Left hindlimb (tissue), 1 donor: ENCODE measurements at places on chromosomes 4 and X.

GRCh38 chr4:137676357-137676998, 144.2 kb upstream of the PCDH18 start:
- no peak for DNase-seq

DNA sequence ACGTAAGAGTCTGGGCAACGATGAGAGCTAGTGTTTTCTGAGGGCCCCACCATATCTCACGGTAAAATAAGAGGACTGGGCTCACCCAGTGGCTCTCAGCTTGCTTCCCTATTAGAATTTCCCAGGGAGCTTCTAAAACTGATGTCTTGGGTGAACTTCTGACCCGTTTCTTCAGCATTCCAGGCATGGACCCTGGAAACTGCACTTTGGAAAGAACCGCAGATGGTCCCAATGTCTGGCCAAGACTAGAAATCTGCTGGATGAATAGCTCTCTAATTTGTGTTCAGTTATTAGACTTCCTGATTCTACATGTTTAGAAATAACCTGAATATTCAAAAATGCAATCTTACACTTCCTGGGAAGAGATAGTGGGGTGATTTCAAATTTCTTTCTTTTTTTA, 127.8 kb downstream of the ANOS1 start:
- no peak for DNase-seq

DNA sequence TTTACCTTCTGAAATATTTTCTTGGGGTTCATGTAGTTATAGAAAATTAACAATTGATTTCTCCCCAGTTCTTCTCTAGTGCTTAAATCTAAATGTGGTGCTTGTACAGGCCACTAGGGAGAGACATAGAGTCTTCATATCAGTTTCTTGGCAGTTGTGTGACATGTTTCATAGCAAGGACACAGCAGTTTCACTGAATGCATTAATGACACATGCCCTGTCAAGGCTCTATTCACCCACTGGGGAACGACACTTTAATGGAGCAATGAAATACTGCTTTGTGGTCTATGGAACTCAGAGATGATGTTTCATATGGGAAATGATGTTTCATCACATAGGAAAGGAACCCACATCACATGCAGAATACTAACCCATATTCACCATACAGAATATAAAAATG, 2.8 kb downstream of the VEGFC start:
- DNase-seq, result no peak

GRCh38 chrX:118975831-118976598, 1.6 kb downstream of the LONRF3 start:
- DNase-seq, result peak; percentile 32

DNA sequence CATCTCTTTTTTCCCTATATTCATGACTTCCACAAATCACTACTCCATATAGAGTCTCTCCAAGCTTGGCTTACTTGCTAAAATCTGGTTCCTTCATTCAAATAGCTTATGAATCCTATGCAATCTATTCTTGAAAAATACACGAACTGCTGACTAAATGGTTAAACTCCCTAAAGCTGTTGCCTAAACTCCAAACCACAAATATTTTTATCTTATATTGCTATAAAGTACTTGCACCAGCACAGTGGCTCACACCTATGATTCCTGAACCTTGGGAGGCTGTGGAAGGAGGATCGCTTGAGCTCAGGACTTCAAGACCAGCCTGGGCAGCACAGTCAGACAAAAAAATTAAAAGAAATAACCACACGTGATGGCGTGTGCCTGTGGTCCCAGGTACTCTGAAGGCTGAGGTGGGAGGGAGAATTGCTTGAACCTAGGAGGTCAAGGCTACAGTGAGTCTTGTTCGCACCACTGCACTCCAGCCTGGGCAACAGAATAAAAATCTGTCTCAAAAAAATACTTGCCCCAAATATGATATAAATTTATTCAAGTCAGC, 2.2 kb downstream of the FBXO8 start:
- DNase-seq, result no peak

- DNase-seq, result peak; percentile 84
Measured at GRCh38 chr4:110196206-110196870, 2.1 kb downstream of the ELOVL6 start.

DNA sequence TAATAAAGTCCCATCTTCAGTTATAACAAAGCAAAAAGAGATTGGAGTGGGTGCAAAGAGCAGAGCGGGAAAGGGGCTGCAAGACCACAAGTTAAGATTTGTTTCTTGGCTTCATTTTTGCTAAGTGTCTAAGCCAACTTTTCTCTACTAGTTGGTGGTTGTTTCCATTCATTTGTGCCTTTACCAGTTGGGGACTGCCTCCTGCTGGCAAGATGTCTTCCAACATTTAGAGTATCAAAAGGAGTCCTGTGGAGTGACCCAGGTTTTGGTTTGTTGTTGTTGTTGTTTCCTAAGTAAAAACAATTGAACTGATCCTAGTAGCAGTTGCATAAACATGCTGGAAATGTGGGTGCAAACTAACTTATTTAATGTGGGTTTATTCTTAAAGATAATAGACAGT, 121.1 kb downstream of the SPATA18 start:
- no peak for DNase-seq

GRCh38 chr4:20203508-20203907, 48.2 kb upstream of the SLIT2 start:
- no peak for DNase-seq

DNA sequence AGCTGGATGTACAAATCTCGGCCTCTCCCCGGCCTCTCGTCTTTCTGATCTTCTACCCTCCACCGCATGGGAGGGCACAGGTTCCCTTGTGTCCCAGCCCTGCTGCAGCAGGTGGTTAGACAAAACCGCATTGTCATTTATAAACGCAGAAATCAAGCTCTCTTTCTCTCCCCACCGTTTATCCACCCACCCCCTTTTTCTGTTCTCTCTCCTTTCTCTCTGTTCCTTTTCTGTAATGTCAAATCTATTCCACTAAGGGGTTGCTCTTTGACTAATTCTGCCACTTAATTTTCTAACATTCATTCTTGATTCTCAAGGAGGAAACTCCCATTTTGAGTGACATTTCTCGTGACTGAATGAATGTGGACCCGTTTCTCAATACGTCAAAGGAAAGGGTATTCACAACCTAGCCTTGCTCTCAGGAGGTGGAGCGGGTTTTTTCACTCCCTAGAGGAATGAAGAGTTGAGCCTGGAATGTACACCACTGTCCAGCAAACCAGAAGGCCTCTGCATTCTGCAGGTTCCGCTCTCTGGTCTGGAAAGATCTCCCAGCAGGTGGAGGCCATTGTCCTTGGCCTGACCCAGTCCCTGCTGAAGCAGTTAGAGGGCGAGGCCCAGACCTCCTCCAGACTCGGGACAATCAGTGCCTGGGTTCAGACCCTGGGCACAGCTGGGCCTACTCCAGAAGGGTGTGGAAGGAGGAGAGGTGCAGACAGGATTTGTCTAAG, 70.9 kb upstream of the ENPP6 start:
- DNase-seq, result no peak

DNA sequence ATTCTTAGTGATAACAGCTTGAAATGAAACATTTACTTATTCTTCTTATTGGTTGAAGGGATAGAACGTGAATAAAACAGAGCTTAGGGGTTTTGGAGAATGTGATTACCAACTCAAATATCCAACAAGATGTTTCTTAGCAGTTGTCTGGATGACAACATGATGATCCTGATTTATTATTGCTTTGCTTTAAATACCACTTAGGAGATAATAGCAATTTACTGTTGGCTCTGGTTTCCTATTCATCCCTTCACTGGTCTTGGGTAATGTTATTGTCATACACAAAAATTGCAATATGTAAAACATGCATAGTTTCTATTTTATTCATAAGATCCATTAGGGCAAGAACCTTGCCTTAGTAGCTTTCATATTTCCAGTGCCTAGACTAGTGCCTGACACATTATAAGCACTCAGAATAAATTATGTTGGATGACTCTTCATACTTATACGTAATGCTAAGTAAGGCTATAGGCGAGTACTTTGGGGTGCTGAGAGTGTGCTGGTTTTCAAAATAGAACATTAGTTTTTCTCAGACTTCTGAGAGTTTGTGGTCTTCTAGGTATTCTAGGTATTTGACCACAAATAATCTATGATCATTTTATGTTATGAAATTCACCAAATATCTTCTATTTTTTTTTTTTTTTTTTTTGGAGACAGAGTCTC, 58.6 kb upstream of the PGRMC2 start:
- DNase-seq, result no peak

DNA sequence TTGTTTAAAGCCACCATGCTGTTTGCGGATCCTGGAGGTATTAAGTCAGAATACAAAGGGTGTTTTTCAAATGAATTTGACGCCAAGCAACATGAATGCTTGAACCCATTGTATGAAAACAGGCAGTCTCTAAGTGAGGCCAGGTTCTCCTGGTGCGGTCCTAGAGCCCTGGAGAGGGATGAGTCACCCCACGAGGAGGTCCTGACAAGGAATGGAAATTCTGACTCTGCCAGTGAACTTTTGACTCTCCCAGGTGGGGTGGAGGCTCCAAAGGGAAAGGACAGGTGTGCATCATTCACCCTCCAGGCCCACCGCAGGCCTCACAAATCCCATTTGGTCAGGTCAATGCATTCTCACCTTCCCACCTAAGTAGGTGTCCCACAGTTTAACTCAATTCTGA, 1.5 kb downstream of the TRIM2 start:
- DNase-seq, result no peak

DNA sequence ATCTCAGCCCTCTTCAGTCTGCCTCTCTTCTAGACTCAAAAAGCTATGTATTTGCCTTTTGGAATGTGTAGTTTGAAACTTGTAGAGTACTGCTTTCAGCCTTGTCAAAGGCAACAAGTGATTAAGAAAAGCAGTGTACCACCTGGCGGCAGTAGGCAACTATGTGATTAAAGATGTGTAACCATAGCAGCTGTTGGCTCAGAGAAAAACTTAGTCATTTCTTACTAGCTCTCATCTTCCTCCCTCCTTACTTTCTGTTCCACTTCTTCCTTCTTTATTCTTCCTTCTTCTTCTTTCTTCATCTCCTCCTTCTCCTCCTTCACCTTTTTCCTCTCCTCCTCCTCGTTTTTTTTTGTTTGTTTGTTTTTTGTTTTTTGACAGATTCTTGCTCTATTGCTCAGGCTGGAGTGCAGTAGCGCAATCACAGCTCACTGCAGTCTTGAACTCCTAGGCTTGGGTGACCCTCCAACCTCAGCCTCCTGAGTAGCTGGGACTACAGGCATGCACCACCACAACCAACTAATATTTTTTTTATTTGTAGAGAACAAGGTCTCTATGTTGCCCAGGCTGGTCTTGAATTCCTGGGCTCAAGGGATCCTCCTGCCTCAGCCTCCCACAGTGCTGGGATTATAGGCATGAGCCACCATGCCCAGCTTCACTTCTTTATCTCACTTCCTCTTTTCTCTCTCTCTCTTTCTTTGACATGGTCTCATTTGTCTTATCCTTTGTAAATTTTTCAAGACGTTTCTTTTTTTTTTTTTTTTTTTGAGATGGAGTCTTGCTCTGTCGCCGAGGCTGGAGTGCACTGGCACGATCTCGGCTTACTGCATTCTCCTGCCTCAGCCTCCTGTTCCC, 32.6 kb downstream of the ABHD18 start:
- DNase-seq, result no peak

DNA sequence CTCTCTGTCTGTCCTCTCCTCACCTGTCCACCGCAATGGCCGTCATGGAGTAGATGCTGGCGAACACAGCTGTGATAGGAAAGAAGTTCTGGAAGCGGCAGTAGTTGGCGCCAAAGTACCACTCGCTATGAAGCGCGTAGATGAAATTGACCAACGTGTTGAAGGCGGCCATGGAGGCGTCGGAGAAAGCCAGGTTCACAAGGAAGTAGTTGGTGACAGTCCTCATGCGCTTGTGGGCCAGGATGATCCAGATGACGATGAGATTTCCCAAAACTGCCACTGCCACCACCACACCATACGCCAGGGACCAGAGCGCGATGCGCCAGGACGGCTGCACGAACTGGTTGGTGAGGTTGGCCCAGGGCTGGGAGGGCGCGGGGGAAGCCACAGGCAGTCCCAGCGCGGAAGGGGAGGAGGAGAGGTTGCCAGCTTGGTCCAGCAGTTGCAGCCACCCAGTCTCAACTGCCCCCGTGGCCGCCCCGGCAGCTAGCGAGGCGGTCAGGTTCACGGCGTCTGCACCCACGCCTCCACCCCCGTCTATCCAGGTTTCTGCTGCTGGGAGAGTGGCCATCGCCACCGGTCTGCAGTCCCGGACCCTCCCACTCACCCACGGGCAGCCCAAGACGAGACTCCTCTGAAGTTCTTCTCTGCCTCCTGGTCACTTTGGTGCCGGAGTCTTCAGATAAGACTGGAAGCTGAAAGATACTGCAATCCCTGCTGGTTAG, 518 bp downstream of the TACR3 start:
- peak; percentile 40 for DNase-seq

GRCh38 chr4:163200727-163201349, 34.1 kb upstream of the NAF1 start:
- no peak for DNase-seq

- DNase-seq, result no peak
Measured at GRCh38 chr4:176784816-176785215, 7.9 kb downstream of the VEGFC start.

DNA sequence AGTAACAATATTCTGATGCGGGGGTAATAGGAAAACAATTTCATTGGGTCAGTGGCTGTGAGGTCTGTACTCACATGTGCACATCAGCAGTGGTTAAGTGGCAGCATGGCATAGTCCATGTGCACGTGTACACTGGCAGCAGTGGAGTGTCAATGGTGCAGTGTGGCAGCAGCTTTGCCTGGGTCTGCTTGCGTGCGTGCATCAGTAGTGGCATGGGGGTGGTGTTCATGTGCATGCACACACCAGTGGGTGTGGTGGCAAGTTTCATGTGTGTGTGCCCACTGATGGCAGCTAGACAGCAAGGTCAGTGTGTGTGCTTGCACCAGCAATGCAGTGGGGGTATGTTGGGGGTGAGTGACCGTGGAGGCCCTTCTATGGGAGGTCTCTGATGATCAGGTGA, 581.6 kb upstream of the KLHL4 start:
- no peak for DNase-seq

DNA sequence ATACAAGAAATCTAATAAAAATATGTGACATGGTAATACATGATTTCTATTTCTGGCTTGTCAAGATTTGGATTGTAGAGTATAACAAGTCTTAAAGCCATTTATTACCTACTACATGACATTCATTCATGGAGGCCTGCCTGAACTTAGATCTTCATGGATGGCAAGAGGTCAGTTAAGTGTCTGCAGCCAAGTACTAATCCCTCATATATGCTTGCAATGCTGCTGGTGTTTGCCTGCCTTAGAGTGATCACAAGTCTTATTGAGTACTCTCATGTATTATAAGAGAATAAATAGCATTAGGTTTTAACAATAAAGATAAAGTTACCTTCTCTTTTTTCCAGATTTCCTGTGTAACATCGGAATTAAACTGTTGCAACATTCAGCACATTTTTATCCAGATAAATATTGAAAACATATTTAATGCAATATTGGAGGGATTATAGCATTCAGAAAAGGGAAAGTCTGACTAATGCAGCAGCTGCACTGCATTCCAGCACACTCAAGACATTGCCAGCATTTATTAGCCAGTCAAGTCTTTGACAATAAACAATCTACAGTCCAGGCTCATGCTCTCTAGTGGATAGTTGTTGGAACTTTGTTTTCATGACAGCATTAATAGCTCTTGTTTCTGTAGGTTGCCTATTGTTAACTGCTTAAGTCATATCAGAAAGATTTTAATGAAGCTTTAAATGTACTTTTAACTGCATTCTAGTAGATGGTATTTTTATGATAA, 737.1 kb downstream of the FAT4 start:
- DNase-seq, result peak; percentile 69

GRCh38 chrX:80016182-80016581, 1.6 kb downstream of the TBX22 start:
- no peak for DNase-seq

GRCh38 chrX:97310373-97310772, 426.7 kb downstream of the RPA4 start:
- DNase-seq, result no peak
